ENCODE measurements at places on chromosomes 1 and 21.

DNA sequence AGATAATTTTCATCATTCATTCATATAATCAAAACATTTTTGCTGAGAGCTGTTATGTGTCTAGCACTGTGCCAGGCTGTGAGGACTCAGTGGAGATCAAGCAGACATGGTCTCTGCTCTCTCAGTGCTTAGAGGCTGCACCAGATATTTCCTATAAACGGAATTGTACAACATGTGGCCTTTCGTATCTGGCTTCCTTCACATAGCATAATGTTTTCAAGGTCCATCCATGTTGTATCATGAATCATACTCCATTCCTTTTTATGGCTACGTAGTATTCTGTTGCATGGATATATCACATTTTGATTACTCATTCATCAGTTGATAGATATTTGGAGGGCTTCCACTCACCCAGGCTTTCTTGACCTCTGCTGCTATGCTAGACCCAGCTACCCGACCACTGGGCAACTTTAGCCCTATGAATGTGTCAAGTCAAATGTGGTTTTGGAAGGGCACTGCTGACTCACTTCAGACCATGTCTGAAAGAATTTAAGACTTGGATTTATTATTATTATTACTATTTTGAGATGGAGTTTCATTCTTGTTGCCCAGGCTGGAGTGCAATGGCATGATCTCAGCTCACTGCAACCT lies 18.5 kb downstream of the NCF2 start:
- DNase-seq: no peak

- DNase-seq: no peak
These were observed 20.6 kb upstream of the RNU1-4 start for GRCh38 chr1:16719571-16720350.

DNA sequence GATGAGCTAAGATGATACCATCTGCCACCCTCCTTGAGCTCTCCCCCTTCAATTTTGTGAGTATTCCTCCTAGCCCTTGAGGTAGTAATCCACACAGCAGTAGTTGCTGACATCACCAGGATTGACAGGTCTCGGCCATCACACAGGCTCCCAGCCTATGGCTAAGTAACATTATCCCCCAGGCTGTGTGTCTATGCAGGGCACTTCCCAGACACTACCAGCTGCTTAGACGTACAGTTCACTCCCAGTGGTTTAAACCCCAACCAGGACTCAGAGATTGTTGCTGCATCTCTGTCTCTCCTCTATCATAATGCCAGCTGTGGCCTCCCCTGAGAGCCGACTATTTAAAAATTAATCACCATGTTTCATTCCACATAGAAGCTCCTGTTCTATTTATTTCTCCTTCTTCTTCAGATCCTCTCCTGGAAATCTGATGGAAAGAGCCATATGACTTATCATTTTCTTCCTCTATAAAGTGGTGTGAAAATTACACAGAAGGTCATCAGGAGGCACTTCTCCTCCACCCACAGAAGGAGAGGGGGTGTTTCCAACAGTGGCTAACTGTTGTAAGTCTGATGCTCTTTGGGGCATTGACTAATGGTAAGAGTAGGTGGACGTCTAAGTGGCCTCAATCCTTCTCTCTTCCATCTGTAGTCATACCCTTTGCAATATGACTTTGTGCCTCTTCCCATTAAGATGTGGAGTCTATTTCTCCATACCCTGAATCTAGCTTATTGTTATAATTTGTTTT lies 396.3 kb downstream of the SETD4 start:
- no peak for DNase-seq

GRCh38 chr1:8396083-8396785 lies 78.3 kb downstream of the SLC45A1 start:
- DNase-seq: no peak
